Activated CD8-positive, alpha-beta T cell treated with anti-CD3 and anti-CD28 coated beads, Interleukin-2, amount 10 ng/mL, durations not matched to agents 7 days and 5 days (primary cell): ENCODE measurements at places on chromosomes 7 and 10. TPM values are rescaled to one million over a fixed set of nuclear protein-coding genes. Genes with fewer than 3 reads are reported as not detected.

Gene PSPH
- 16.8 TPM for total RNA-seq

Gene C7orf33
- not detected for total RNA-seq

Gene SPDYE1
- not detected for total RNA-seq

Gene WDFY4
- total RNA-seq, result 0.37 TPM

Gene UNCX
- not detected for total RNA-seq

Gene CRHR2
- total RNA-seq, result not detected

Gene ATP6V0A4
- total RNA-seq, result not detected

Gene GPR26
- not detected for total RNA-seq

Gene NRCAM
- total RNA-seq, result 0.47 TPM

Gene CABCOCO1
- not detected for total RNA-seq

Gene PGAM1
- 529 TPM for total RNA-seq

Gene SCIN
- not detected for total RNA-seq

Gene WNT16
- total RNA-seq, result not detected

Gene SEC31B
- total RNA-seq, result 164 TPM

Gene GRM3
- not detected for total RNA-seq

Gene CLEC5A
- total RNA-seq, result not detected

Gene FEZF1
- total RNA-seq, result not detected

Gene NT5C2
- 62.0 TPM for total RNA-seq

Gene CYP2E1
- total RNA-seq, result 0.13 TPM

Gene CALHM2
- 131 TPM for total RNA-seq
